Motor neuron (in vitro differentiated cells): ENCODE measurements at places on chromosomes 12 and 14. TPM values are rescaled to one million over a fixed set of nuclear protein-coding genes. Genes with fewer than 3 reads are reported as not detected.

DNA sequence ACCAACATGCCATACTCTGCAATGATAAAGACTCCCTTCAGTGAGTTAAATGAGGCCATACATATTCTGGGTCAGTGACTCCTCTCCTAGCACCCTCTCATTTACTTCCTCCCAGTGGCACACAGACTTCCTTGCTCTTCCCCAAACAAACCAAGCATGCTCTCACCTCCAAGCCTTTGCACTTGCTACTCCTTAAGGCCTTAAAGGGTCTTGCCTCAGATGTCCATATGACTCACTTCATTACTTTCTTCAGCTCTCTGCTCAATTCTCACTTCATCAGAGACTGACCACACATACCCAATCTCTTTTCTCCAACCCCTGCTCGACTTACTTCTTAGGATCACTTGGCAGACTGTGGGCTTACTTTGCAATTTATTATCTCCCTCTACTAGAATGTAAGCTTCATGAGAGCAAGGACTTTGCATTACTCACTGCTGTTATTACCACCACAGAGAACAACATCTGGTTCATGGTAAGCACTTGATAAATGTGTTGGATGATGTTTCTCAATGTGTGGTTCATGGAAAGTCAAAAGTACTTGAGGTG is 22.8 kb downstream of the DDX24 start:
- no peak for ATAC-seq

GRCh38 chr12:108861878-108862587 is 4.7 kb upstream of the SSH1 start:
- ATAC-seq: no peak

GRCh38 chr14:45258805-45259204 is 5.8 kb upstream of the MIS18BP1 start:
- no peak for ATAC-seq

The SRRM4 gene
- 0.15 and 0.24 TPM in 2 replicates for total RNA-seq

GRCh38 chr12:9708853-9709252 is 24.0 kb downstream of the CLECL1 start:
- no peak for ATAC-seq

DNA sequence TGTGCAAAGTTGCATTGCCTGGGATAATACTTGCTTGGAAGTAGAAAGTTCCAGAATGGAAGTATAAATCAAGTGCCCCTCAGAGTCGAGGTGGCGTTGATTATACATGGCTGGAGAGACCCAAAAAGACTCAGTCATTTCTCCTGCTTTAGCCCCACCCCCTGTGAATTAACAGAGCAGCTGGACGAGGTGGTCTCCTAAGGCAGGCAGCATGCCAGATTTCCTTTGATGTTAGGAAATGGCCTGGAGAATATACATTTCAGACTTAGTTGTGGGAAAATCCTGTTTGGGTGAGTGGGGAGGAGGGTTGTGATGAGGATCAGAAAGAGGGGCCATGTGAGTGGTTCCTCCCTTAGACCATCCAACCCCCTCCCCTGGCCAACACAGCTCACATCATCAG is 406.1 kb upstream of the TMPO start:
- ATAC-seq: no peak

GRCh38 chr12:25388183-25388582 is 137.5 kb upstream of the KRAS start:
- no peak for ATAC-seq

DNA sequence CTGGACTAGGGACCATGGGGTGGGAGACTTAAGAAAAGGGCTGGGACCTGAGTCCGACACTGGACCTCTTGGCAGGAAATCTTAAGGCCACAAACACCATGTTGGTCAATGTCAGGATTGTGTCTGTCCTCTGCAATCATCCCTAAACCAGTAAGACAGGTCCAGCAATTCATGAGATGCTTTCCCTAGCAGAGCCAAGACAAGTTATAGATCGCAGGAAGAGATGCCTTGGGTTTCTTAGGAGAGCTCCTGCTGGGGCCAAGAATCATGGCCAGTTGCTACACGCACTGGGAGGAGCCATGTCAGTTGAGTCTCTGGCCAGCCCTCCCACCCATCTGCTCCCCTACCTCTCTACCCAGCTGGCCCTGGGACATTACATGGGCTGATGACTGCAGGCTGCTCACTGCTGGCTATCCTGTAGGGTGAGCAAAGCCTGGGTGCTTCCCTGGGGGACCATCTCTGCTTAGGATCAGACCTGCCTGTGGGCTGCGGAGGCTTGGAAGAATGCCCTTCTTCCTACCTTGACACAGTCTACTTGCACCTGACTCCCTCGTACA is 14.2 kb downstream of the PLEKHH1 start:
- no peak for ATAC-seq

GRCh38 chr12:47832263-47832933 is 12.7 kb upstream of the HDAC7 start:
- no peak for ATAC-seq

The PTCSC3 gene
- total RNA-seq: not detected in 2 replicates

The CD4 gene
- 2.8 and 3.5 TPM in 2 replicates for total RNA-seq
